ENCODE measurements at places on chromosomes 2 and 18.

DNA sequence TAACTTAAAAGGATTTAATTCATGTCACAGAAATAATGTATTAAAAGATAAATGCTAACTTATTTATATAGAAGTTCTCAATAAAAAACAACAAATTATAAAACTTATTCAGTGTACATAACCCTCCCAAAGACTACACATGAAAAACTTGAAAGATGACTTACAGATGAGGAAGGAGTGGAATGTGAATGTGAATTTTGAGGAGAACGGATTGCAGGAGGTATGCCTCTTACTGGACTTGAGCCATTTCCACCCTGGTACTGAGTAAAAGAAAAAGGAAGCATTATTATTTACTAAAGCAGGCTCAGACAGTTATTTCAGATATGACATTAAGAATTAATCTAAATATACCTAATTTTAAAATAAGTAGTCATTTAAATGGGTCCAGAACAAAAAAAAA, 104.4 kb downstream of the TLK1 start:
- DNase-seq: no peak

- DNase-seq: no peak
Measured at GRCh38 chr2:85001595-85001994, 30.6 kb downstream of the KCMF1 start.

DNA sequence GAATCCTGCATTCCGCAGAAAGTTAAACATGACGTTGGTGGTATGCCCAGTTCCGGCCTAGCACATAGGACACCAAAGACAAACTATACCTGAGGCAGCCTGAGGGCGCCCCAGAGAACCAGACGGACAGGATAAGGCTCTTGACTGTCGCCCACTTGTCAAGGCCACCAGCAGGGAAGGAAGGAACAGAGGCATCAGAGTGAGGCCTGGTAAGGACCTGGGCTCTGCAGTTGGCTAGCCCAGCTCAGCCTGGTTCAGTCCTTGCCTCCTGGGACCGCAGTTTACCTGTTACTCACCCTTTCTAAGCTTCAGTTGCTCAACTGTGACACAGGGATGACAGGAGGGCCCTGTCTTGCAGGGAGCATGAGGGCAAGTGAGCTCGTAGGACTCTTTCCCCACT, 82.1 kb downstream of the ACTR2 start:
- DNase-seq: no peak

DNA sequence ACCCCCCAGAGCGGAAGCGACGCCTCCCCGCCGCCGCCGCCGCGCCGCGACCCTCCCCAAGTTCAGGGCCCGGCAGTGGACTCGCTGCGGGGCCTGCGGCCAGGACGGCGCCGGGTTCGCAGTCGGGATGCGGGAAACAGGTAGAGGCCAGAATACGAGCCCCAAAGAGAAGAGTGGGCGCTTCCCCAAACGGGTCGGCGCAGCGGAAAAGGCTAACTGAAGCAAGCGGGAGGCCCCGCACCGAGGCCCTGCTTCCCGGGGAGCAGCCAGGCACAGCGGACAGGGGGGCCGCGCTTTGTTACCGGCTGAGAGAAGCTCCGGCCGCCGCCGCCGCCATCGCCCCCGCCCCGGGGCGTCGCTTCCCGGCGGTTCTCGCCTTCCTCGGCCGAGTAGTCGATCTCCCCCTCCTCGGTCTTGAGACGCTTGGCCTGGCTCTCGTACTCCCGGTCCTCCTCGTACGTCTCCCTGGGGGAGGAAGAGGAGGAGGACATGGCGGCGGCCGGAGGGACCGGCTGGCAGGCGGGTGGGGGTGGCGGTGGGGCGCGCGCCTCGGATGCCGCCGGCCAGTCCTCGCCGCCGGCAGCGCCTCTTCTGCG, 494 bp downstream of the HNRNPLL start:
- DNase-seq: no peak

- DNase-seq: no peak
Measured at GRCh38 chr2:40388161-40388560, 63.7 kb downstream of the SLC8A1 start.

GRCh38 chr2:27381577-27382181, 1.1 kb upstream of the ZNF513 start:
- DNase-seq: no peak

Data from stimulated activated CD8-positive, alpha-beta memory T cell treated with anti-CD3 and anti-CD28 coated beads, Interleukin-15, amount 100 ng/mL, for 24 hours (primary cell).